CD4-positive, alpha-beta T cell treated with Interleukin-21 for 1 hour (primary cell): ENCODE measurements at places on chromosomes 5 and 9.

- DNase-seq: no peak
Measured at GRCh38 chr9:127123064-127123890, 842 bp upstream of the ANGPTL2 start.

DNA sequence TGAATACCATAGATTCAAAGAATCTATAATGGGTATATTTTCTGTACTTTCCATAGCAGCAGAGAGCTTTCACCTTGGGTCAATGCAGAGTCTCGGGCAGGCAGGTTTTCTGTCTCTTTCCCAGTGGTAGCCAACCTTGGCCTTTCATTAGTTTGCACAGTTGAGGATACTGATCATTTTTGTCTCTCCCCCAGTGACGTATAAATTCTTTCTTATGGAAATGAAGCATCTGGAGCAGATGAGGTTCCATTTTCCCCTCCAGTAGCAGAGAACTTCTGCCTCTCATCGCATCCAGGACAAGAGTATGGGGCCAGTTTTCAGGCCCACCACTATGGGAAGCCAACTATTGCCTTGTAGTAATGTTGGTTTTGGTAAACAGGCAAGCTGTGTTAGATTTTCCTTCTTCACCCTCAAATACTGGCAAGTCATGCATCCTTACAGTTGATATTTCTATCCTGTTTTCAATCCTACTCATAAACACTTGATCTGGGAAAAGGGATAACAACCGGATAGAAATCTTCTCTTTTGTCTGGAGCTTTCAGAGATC, 845.2 kb upstream of the CDH18 start:
- no peak for DNase-seq

DNA sequence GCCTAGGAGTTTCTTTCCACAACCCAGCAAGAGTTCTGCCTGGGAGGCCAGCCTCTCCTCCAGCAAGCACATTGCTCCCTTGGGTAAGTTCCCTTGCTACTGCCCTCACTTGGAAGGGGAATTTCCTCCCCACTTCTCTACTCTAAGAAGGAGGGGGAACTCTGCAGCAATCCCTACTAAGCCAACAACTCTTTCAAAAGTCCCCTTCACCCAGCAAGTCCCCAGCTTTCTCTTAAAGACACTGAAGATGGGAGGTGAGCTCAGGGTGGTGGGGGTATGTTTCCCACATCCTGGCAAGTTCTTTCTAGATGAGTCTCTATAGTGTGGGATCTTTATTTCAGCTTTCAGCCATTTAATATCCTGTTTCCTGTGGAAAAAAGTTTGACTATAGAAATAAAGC, 49.0 kb downstream of the PDE8B start:
- DNase-seq: no peak

- no peak for DNase-seq
Measured at GRCh38 chr9:22056402-22056801, 47.3 kb upstream of the CDKN2B start.

DNA sequence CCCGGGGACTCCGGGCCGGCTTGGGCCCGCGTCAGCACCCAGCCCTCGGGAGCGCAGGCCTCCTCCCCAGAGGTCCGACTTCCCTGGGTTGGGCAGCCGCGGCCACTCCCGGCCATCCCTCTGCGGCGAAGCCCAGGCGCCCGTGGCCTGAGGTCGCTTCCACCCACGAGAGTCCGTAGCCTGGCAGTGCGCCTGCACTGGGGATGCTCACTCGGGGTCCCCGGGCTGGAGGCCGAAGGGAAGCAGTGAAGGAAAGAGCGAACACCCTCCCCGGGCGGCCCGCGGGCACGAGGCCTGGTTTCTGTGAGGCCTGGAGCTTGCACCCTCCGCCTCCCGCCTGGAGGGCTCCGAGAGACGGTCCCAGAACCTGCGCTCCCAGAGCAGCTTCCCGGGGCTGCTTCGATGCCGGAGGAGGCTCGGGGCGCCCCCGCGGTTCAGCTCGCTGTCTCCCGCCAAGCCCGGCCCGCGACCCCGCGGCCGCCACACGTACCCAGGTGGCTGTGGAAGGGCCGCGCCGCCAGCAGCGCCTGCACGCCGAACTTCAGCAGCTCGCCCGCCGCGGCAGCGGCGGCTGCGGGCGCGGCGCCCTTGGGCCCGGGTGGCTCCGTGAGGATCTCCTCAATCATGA, 607 bp downstream of the BARX1 start:
- no peak for DNase-seq

DNA sequence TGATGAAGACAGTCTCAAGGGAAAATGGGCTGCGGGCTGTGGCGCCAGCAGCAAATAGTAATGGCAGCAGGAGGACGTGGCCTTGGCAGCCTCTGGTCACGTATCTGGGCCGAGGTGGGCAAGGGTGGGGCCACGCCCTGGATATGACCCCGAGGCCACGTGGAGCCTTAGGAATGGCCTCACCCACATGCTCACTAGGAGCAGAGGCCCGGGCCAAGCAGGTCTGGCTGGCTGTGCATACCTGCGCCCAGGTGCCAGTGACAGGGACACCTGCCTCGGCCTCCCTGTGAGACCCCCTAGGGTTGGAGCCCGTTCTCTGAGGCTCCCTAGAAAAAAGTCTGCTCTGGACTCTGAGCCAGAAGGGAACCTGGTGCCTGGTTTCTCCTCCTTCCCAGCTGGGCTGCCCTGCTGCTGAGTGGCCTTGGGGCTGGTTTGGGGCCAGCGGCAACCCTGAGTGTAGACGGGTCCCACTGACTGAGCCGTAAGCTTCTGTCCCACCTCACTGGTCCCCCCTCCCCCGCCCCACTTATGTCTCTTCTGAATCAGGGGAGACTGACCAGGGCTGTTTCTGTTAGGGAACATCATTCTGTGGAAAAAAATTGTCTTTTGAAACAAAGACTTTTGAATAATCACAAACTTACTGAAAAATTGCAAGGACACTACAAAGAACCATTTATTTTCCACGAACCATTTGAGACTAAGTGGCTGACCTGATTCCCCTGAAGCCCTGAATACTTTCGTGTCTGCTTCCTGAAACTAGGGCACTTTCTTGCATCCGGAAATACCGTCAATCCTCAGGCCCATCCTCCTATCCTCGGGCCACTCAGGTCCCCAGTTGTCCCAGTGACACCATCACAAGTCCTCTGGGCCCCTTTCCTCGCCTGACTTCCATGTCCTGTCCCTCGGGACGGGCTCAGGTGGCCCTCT, 60.8 kb downstream of the WNK2 start:
- no peak for DNase-seq

GRCh38 chr5:19903611-19904010, 84.4 kb downstream of the CDH18 start:
- DNase-seq: no peak

DNA sequence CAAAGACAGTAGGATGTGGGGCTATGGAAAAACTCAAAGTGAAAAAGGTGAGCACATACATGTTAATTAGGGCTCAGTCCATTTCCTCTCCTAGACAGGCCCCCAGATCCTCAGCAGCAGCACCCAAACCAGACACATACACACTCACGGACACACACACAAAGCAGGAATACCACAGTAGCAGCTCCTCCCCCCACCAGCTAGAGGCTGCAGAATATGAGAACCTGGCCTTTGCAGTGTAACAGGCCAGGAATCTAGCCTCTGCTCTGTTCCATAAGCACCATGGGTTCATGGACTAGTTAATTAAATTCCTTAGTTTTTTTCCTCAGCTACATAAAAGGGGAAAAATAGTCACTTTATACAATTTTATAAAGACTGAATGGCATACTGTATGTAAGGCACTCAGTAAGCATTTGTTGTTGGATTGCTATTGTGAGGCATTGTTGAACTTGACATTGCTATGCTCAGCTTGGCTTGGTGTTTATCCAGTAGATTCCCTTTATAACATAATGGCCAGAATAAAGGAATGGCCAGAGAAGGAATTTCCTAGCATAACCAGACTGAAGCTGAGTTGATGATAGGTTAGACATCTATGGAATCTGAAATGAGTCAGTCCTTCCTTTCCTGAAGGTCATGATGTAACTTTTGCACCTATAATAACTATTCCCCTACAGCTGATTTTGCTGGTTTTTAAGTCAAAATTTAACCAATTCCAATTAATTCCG, 186.8 kb downstream of the SEMA5A start:
- DNase-seq: no peak

- DNase-seq: no peak
Measured at GRCh38 chr5:145979270-145980223, 43.2 kb downstream of the SH3RF2 start.

DNA sequence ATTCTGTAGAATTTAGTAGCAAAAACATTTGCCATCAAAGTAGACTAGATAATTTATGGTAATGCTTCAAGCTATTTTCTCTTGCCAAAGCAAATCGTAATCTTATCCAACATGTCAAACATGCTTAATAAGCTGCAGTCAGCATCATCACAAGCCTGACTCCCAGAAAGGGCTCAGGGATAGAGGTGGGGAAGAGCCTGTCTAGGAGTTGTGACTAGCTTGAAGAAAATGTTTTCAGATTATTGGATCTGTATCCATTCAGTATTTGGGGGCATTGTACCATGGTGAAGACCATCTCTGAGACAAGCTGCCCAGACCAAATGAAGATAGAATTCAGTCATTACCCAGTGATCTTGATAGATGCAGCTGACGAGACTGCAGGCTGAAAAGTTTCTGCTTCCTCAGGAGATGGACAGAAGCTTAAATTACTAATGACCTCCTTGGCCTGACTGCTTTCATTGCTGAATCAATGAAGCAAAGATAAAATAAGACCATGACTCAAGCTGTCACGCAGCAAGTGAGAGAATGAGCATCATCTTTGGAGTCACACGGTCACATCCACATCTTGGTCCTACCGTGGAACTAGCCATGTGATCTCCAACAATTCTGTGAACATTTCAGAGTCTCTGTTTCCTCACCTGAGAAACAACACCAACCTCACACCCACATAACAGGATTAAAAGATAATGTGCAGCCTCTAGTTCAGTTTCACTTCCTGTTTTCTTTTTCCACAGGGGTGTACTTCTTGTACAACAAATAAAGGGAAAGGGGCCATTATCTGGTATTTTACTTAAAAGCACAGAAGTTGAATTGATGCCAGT, 9.4 kb downstream of the ERAP2 start:
- DNase-seq: peak; percentile 76

DNA sequence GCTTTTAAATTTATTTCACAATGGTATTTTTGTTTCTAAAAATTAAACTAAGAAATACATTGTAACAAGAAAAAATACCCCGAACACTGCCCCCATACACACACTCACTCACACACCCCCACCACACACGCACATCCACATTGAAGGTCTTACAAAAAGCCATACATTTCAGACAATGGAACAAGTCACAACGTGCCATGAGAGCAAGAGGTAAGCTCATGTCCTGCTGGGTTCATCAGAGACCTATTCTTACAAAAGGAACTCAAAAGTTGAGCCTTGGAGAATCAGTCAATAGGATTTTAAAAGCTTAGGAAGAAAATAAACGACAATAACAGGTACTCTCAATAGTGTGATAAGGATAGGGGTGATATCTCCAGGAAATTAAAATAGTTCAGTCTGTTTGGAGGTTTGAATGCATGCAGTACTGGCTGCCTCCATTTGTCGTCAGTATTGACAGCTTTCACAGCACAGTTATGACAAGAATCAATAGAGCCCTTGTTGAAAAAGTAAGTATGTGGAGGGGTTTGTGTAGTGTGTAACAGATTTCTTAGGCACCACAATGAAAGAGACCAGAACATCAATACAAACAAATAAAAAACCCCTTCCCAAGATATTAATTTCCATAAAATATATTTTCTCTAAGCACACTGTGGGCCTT, 1826.2 kb upstream of the CDH6 start:
- no peak for DNase-seq

DNA sequence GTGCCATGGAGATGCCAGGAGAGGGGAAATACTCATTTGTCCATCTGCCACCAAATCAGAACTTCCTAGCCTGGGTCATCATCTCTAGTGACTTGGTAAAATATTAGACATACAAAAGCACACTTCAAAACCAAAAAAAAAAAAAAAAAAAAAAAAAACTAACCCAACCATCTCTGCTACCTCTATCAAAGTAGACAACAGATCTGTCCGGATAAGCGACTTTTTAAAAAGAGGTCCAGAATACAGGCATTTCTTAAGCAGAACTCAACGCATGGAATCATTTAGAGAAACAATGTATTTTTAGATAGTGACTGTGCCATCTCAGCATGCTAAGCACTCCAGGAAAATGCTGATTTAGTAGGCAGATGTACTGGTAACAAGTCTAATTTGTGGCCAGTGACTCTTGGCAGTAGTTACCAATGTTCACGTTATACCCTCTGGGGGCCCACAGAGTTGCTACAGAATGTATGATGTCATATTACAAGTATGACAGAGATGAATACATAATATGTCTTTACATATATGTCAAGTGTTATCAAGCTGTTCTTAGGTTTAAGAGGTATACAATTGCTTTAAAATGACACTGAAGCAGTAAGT, 107.8 kb downstream of the SMIM23 start:
- no peak for DNase-seq

DNA sequence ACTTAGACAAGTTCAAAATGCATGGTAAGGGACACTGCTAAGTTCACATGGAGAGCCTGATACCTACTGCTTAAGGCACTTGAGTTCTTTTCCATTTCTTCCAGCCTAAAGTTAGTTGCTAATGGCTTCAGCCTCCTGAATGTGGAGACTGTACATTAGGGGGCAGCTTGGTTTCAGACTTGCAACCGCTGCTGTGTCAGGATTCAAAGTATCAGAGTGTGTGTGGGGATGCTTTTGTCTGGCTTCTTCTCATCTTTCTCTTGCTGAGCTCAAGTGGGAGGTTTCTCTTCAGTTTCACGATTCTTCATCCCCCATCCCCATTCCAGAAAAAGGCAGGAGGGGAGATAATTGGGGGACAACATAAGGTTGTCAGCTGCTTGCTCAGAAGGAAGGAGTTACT, 49.4 kb downstream of the ATP10B start:
- no peak for DNase-seq

DNA sequence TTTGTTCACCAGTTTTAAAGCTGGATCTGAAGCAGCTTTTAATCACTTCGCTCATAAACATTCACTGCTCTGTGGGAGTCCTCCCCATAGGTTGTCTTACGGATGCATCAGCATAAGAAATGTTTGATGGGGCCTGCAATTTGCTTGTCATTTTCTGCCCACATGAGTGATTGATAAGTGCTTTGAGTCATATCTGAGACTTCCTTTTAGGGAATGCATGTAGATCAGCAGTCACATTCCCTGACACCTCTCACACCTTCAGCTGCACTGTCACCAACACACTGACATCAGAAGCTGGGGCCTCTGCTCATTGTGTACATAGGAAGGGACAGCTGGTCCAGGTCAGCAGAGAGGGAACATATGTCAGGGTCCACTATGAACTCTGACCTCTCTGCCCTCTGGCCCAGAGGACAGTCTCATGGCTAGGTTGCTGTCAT, 84.1 kb upstream of the SPATA31D4 start:
- no peak for DNase-seq

DNA sequence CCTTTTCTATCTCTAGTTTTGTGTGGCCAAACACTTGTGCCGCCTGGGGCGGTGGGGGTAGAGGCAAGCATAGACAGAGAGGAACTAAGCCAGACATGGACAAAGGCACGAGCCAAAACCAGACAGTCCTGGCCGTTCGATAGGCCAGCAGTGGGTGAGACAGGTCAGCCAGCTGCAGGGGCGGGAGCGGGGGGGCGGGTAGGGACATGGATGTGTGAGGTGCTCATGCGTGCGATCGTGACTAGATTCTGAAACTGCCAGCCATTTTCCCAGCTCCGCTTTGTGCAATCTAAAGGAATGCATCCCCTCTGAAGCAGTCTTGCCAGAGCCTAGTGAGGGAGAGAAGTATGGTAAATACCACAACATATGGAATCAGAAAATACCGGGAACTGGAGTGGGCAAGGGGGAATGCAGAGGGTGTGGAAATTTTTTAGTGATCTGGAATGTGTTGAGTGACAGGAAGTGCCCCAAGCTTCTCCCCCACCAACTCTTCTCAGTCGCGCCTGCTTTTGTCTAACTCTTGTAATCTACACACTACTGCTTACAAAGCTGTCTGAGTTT, 111.9 kb downstream of the NR6A1 start:
- DNase-seq: peak; percentile 24
